ENCODE measurements at places on chromosomes 11 and 22.

GRCh38 chr11:48005136-48005535 is 24.8 kb downstream of the PTPRJ start:
- DNase-seq: no peak

- DNase-seq: no peak
Measured at GRCh38 chr22:24427500-24428164, at the start of gene ADORA2A. ADORA2A (plus strand) TSS chr22:24427599; CDS start chr22:24433405, 5,806 bp downstream.

- no peak for DNase-seq
Measured at GRCh38 chr11:1034456-1035295, 1.8 kb downstream of the MUC6 start.

GRCh38 chr11:77107950-77108349 is 5.3 kb downstream of the OMP start:
- DNase-seq: no peak

GRCh38 chr22:37178350-37179125 is 9.5 kb downstream of the C1QTNF6 start:
- no peak for DNase-seq

DNA sequence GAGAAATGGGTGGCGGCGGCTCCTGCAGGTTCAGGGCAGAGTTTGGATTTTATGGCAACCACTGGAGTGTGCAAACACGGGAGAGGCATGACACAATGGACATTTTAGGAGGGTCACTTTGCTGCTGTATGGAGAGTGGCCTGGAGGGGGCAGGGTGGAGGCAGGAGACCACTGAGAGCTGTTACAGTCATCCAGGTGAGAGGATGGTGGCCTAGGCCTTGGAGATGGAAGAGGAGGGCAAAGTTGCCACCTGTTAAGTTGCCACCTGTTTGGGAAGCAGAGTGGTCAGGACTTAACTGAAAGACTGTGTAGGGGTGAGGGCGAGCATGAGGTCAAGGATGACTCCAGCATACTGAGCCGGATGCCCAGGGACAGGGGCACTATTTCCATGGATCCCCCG is 2.3 kb upstream of the RAD9A start:
- no peak for DNase-seq

DNA sequence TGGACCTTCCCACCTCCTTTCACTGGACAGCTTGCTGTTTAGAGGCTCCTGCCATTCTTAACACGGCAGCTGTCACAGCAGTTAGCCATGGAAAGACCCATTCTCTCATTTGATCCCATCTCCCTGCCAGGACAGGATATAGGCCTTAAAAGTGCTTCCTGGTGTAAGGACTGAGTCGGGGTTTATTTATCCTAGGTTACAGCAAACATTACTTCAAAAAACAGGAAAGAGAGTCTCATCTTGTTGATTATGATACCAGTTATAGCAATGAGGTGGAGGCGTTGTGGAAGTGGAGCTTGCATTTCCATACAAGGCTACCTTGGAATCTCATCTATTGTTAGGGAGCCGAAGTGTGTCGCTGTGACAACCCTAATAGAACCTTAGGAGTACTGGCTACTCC is 17.4 kb upstream of the ETS1 start:
- no peak for DNase-seq

DNA sequence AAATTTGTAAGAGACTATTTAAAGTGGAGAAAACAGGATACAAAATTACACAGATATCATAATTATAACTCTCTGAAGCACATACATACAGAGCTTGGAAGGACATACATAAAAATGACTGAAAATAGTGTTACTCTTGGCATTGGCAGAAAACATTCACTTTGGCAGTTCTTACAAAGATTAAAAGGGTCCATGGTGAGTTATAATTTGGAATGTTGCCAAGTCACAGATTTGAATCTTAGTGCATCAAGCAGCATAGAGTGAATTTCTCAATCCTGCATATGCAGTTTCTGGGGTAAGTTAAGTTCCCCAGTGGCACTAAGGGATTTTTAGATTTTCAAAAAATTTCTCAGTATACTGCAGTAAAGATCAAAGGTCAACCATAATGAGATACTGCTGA is 115.9 kb downstream of the CCDC81 start:
- DNase-seq: no peak

DNA sequence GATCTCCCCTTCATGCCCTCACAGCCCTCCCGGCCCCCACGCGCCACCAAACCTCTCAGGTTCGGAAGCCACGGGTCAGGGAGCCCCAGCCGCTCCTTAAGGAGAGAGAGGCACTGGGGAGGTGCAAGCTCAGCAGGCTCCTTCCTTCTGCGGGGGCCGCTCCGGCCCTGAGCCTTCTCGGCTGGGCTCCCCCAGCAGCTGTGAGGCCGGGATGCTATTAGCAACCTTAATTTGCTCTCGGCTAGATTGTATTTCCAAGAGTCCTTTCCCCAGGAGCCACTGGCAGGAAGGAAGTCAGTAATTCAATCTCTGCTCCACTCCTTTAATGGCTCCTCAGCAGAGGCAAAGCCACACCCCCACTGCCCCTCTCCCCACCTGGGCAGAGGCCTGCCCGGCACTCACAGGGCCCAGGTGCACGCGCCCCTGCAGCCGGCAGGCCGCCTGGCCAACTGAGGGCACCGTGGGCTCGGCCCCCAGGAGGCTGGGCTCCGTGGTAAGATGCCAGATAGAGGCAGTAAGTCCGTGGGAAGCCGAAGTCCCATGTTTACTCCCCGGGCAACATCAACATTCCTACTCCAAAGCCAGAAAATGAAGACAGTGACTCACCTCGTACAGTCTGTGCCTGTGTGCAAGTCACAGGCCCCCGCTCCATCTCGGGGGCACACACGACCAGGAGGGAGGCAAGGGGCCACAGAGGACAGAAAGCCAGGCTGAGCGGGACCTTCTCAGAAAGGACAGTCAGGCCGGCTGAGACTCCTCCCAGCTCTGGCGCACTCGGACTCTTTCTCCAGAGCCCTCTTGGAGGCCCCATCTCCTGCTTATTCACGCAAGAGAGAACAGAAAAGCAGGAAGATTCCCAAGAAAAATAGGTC is 5.2 kb downstream of the IGSF9B start:
- DNase-seq: no peak

GRCh38 chr11:2325123-2325522 is 23.3 kb downstream of the TSPAN32 start:
- peak; percentile 53 for DNase-seq

GRCh38 chr11:11931461-11932055 is 76.9 kb downstream of the DKK3 start:
- DNase-seq: no peak

DNA sequence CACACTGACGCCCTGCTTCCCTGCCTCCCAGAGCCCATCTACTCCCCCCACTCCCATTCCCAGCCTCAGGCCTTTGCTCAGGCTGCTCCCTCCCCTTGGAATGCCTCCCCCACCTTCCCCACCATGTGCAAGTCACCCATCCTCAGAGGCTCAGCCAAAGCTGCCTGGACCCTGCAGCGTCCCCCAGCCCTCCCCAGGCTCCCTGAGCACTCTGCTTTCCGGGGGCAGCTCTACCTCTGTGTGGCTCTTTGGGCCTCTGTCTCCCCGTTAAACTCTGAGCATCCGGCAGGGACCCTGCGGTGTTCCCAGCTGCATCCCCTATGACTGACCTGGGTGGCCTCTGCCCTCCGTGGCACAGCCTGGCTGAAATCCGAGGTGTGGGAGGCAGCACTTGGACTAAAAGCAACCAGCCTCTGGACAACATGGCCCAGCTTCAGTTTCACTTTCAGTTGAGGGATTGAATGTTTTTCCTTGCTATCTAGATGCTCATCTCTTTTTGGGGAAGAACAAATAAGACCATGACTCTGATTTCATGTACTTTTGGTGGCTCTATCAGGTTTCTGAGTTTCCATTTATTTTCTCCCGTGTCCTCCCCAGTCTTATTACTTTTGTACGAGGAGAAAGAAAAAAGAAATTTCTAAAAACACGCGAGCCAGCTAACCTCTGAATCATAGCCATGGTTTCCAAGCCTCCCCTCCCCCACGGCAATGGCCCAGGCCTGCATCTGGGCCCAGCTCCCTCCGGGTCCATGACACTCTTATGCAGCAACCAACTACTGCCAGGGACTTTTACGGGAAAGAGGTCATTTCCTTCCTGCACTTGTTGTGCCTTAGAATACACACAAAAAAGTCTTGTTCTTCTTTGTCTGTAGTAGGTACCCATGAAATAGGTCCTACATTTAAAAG is 3.8 kb downstream of the APOL3 start:
- DNase-seq: no peak

DNA sequence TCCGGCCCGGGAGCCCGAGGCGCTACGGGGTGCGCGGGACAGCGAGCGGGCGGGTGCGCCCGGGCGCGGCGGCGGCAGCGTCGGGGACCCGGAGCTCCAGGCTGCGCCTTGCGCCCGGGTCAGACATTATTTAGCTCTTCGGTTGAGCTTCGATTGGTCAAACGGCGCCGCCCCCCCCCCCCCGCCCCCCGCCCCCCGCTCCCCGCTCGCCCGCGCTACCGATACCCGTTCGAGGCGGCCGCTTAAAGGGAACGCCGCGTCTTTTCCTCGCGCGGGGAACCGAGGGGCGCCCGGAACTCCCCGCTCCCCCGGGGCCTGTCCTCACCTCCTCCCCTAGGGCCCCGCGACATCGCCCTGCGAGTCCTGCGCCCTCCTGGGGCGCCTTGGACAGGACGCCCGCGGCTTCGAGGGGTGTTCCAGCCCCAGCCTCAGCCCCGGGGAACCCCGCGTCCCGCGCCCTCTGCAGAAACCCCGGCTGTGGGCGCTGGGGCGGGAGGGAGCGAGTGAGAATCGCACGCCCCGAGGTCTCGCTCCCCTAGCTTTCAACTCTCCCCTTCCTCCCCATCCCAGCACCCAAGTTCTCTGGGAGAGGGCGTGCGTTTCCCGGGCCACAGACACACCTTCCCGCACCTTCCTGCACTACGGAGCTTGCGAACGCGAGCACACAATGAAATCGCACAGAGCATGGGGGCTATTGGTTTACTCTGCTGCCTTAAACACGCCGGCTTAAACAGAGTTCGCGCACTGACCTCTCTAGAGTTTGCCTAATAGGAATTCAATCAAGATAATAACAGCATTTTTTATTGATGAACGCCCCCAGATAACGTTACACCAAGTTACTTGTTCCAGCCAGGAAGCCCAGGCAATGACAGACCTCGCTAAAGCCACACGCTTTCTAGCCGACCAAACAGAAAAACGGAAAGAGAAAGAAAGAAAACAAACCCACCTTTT is at the start of gene BDNF:
BDNF (minus strand) TSS at position 105 of the 951 bp plus-strand sequence. CDS start 41,891 bp downstream, outside the sequence.
- peak; percentile 71 for DNase-seq

All from type B pancreatic cell (in vitro differentiated cells).